Activated naive CD8-positive, alpha-beta T cell treated with anti-CD3 and anti-CD28 coated beads for 36 hours (primary cell): ENCODE measurements at places on chromosomes 6 and 20. TPM values are rescaled to one million over a fixed set of nuclear protein-coding genes. Genes with fewer than 3 reads are reported as not detected.

DNA sequence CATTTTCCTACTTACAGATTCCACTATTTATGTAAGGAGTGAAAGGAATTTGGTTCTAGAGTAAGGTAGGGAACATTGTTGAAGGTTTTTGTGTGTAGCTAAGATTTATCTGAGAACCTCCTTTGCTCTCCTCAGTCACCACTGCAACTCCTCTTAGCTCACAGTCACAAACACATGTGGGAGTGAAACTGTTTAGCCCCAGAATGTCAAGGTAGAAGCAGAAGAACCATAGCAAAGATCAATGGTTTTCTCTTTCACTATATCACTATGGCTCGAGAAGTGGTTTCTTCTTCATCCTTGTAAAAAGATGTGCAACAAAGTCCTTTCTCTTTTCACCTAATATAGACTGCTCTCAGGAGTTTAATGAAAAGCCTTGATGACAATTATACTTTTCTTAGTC lies 6.5 kb upstream of the DEFB112 start:
- no peak overlapping the region for H3K4me3 ChIP-seq
- DNase-seq: no peak
- H3K4me1 ChIP-seq: no peaks in the 10 kb centered on the region
- H3K36me3 ChIP-seq: no peaks in the 10 kb centered on the region
- H3K27ac ChIP-seq: no peak overlapping the region

The PAX1 gene
- total RNA-seq: not detected

GRCh38 chr6:109297406-109298110 lies 84.7 kb downstream of the CD164 start:
- peaks cover 2% of the 10 kb centered on the region for H3K4me1 ChIP-seq
- H3K27me3 ChIP-seq: no peaks in the 10 kb centered on the region
- no peak overlapping the region for H3K4me3 ChIP-seq
- DNase-seq: no peak
- H3K27ac ChIP-seq: no peak overlapping the region

DNA sequence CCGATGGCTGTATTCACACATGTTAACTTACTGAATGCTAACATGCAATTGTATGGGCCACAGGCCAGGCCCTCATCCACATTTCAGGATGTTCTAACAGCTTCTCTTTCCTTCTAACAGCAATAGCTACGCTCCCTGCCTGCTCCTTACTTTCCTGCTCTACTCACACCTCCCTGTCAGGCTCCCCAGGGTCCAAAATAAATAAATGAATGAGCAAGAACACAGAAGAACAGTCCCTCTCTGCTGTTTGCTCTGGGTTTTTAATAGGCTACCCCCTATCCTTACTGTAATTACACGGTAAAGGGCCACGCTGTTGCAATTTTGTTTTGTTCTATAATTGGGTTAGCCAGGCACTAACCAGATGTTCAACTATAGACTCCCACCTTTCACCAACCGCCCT lies 135.6 kb downstream of the GMDS start:
- H3K4me1 ChIP-seq: peaks cover 39% of the 10 kb centered on the region
- peaks cover 40% of the 10 kb centered on the region for H3K36me3 ChIP-seq
- H3K27me3 ChIP-seq: no peaks in the 10 kb centered on the region

DNA sequence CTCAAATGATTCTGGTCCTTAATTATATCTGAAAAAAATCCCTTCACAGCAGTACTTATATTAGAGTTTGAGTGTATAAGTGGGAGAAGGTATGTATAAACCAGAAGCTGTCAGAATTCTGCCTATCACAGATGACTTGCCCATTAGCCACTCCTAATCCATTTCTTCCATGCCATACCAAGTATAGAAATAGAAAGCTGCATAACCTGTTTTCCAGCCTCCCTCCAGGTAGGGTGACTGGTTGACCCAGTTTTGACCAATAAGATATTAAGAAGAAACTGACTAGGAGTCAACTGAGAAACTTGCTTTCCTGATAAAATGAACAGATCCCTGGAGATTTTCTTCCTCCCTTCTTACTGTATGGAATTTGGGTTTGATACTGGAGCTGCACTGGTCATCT lies 112.2 kb upstream of the GRIK2 start:
- no peaks in the 10 kb centered on the region for H3K36me3 ChIP-seq
- H3K4me1 ChIP-seq: no peaks in the 10 kb centered on the region
- no peak overlapping the region for H3K27ac ChIP-seq
- H3K4me3 ChIP-seq: no peak overlapping the region
- no peak for DNase-seq
- H3K27me3 ChIP-seq: no peaks in the 10 kb centered on the region

- peak overlapping the region; percentile 42 for H3K27ac ChIP-seq
- H3K27me3 ChIP-seq: no peaks in the 10 kb centered on the region
- peaks cover 34% of the 10 kb centered on the region for H3K36me3 ChIP-seq
- H3K4me3 ChIP-seq: no peak overlapping the region
Observed at GRCh38 chr20:5596401-5597193, 153.6 kb upstream of the SHLD1 start.

DNA sequence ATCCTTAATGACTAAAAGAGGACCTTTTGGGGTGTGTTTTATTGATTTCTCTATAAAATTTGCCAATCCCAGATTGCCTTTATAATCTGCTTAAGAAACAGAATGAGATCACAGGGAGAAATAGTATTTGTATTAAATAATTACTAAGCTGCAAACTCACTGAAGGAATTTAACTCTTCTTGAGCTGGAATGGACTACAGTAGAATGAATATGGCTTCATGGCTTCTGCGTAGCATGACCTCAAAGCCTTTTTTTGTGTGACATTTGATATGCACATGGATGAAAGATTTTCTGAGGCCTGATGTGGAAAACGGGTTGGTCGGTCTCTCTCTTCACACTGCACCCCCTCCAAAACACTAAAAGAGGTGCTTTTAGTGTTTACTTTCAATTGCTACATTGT lies 115.9 kb downstream of the QKI start:
- peaks cover 38% of the 10 kb centered on the region for H3K4me1 ChIP-seq
- H3K27ac ChIP-seq: no peak overlapping the region
- no peaks in the 10 kb centered on the region for H3K27me3 ChIP-seq
- H3K36me3 ChIP-seq: no peaks in the 10 kb centered on the region

The ENPP1 gene
- total RNA-seq: 0.19 TPM

GRCh38 chr6:30325873-30326525 lies 728 bp upstream of the TRIM39 start:
- H3K4me3 ChIP-seq: peak overlapping the region; percentile 95
- H3K36me3 ChIP-seq: peaks cover 57% of the 10 kb centered on the region
- peaks cover 53% of the 10 kb centered on the region for H3K4me1 ChIP-seq
- H3K27me3 ChIP-seq: no peaks in the 10 kb centered on the region

The SPATA25 gene
- total RNA-seq: 1.0 TPM

DNA sequence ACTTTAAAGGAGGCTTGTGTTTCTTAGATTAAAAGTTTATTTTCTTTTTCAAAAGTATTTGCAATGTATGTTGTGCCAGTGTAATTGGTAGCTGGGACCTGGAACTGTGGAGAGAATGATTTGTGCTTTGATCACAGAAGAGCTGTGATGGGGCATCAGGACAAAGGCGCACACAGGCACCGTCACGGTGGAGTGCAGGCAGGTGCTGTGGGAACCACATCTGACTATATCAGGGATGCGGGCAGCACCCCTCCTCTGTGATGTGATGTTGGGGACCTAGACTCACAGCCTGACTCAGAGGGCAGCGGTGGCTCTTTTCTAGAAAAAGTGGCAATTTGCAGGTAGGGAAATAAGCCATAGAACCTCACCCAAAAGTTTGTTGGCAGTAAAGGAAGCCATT lies 34.5 kb downstream of the SYTL3 start:
- no peak overlapping the region for H3K4me3 ChIP-seq
- H3K36me3 ChIP-seq: peaks cover 79% of the 10 kb centered on the region
- H3K4me1 ChIP-seq: peaks cover 46% of the 10 kb centered on the region
- no peak overlapping the region for H3K27ac ChIP-seq

DNA sequence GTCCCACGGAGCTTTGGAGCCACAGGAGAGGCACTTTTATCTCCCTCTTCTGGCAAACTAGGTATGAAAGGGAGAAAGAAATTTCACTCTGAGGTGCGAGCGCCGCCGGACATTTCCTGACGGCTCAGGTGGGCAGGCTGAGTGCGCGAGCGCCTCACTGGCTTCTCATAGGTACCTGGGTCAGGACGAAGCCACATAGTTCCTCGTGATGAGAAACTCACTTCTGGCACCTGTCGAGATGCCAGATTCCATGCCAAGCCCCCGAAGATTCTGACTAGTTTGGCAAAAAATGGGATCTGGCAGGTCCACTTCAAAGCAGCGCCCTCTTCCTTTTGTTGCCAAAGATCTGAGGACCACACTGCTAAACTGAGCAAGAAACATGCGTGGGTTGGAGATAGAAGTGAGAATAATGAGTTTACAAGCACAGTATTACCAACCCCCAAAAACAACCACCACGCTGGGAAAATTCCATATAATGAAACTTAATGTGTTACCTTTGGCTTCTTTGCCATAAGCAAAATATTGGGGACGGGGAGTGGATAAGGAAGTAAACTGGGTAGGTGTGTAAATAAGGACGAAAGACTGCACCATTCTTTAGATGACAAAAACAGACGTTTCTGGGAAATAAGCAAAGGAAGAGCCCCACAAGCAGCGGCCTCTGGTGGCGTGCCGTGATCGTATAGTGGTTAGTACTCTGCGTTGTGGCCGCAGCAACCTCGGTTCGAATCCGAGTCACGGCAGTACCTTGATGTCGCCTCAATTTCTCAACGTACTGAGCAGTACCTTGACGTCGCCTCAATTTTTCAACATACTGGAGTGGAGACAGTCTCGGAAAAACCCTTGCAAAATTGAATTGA lies 89.8 kb upstream of the PRSS16 start:
- no peaks in the 10 kb centered on the region for H3K27me3 ChIP-seq
- peak overlapping the region; percentile 75 for H3K27ac ChIP-seq
- DNase-seq: peak; percentile 78
- no peaks in the 10 kb centered on the region for H3K36me3 ChIP-seq
- H3K4me3 ChIP-seq: peak overlapping the region; percentile 74

The SLC22A7 gene
- total RNA-seq: not detected

DNA sequence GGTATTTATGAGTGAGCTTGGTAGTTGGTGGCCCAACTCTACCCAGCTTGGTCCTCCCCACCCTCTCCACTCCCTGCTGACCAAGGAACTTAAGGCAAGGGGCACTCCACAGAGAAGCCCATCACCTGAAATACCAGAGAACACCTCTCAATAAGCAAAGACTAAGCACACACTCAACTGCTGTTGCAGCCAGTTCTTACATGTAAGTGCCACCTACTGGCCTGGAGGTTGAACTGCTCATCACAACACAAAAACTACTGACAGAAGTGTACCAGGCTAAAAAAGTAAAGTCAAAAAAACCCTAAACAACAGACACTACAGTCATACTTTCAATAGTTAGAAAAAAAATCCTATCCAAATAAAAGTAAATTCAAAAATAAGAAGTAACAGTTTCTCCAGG lies 146.2 kb downstream of the FAM83B start:
- no peak for DNase-seq
- no peak overlapping the region for H3K4me3 ChIP-seq
- H3K4me1 ChIP-seq: no peaks in the 10 kb centered on the region
- no peaks in the 10 kb centered on the region for H3K27me3 ChIP-seq
